DMS79 (cell line): ENCODE measurements at places on chromosomes 11 and 22.

- DNase-seq = no peak
Measured at GRCh38 chr11:70675697-70676374, 277.5 kb downstream of the CTTN start.

GRCh38 chr22:38260761-38261681, 11.8 kb downstream of the TMEM184B start:
- no peak for DNase-seq

DNA sequence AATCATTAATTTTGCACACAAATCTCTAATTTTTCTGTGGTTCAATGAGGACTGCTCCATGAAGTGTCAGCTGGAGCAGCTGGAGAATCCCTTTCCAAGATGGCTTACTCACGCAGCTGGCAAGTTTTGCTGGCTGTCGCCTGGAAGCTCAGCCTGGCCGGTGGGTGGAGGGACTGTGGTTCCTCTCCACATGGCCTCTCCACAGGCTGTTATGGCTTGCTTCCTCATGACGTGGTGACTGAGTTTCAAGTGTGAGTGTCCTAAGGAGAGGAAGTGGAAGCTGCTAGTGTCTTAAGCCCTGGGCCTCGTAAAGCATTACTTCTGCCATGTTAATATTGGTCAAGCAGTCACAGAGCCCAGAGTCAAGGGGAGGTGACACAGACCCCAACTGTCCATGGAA, 14.0 kb upstream of the NRIP3 start:
- no peak for DNase-seq

DNA sequence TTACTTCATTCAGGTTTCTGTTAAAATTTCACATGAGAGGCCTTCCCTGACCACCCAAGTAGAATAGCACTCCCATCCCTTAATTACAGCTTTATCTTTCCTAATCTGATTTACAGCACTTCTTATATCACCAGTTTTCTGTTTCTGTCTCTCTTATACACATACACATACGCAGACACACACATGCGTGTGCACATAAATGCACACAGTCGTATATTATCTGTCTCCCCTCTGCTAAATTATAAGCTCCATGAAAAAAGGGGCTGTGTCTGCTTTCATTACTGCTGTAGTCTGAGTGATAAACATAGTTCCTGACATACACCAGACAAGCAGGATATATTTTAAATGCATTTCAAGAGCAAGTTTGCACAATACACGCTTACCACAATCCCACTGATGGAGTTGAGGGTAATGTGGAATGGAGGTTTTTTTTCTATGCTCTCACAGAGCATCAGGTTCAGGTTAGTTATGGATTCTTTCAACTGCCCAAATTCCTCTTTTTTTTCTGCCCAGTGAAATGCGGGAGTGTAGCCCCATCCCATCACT, 13.7 kb upstream of the TOP3B start:
- DNase-seq = no peak

- DNase-seq = no peak
Measured at GRCh38 chr11:132314911-132315455, 944.6 kb downstream of the NTM start.

- DNase-seq = no peak
Measured at GRCh38 chr11:77981346-77981947, 13.0 kb downstream of the INTS4 start.

DNA sequence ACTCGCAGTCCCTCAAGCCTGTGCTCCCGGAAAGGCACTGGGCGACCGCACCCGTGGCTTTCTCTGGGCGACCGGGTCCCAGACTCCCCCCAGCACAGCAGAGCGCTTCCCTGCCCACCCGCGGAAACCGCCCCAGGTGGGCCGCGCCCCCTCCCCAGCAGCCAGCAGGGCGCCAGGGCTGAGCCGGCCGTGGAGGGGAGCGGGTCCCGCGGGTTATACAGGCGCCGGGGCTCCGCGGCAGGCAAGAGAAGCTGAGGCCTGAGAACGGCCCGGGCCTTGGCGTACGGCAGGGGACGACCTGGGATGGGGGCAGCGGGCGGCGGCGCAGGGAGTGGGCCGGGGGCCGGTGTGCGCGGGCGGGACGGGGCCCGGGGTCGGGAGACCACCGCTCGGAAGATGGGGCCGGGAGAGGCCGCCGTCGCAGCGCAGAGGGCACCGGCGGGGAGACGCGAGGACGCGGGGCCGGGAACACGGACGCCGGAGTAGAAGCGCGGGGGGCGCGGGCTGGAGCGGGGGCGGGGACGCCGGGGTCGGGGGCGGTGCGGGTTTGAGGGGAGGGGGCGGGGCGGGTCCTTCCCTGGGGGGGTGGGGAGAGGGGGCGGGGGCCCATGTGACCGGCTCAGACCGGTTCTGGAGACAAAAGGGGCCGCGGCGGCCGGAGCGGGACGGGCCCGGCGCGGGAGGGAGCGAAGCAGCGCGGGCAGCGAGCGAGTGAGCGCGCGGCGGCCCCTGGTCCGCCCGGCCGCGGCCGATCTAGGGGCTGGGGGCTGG, at the start of gene MDK:
Gene MDK (plus strand): TSS at position 622 of the 771 bp plus-strand sequence. CDS start 389 bp downstream, outside the sequence.
- peak; percentile 45 for DNase-seq

GRCh38 chr11:34857463-34857862, 58.7 kb downstream of the APIP start:
- no peak for DNase-seq

DNA sequence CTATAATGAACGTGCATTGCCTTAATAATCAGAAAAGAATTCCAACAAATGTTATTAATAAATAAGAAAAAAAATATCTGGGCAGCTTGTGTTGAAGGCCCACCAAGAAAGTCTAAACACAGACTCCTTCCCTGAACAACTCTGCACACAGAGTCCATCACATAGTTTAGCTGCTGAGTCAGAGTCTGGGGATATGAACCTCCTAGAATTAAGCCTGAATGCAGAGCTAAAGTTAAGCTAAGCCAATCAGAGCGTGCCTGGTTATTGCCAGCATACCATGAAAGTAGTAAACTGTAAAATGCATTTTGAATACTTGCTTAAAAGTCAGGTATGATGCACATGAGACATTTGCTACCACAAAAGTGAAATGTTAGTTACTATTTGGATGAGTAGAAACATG, 25.6 kb upstream of the TENM4 start:
- no peak for DNase-seq

- no peak for DNase-seq
Measured at GRCh38 chr11:73854680-73855079, 22.0 kb downstream of the COA4 start.

- no peak for DNase-seq
Measured at GRCh38 chr11:488062-488461, 19.0 kb downstream of the RNH1 start.

DNA sequence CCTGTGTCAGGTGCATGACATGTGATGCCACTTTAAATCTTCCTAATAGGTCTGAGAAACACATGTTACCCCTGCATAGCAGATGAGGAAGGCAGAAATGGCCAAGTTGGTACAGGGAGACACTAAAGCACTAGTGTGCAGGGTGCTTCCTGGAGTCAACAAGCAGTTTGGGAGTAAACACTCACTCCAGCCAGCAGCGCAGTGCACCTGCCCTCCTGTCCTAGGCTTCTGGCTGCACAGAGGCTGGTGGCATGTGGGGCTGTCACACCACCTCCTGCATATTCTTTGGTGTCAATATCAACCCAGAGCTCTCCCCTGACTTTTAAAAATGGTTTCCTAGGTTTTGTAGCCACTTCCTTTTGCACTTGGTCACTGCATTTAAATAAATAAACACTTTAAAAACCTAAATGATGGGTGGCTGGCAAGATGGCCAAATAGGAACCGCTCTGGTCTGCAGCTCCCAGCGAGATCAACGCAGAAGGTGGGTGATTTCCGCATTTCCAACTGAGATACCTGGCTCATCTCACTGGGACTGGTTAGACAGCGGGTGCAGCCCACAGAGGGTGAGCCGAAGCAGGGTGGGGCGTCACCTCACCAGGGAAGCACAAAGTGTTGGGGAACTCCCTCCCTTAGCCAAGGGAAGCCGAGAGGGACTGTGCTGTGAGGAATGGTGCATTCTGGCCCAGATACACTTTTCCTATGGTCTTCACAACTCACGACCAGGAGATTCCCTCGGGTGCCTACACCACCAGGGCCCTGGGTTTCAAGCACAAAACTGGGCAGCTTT, 33.5 kb downstream of the GAB4 start:
- DNase-seq = no peak
